H9 (cell line): ENCODE measurements at places on chromosomes 6 and 20. TPM values are rescaled to one million over a fixed set of nuclear protein-coding genes. Genes with fewer than 3 reads are reported as not detected.

GRCh38 chr6:35415065-35415891, 36.9 kb upstream of the FANCE start:
- DNase-seq, result peak; percentile 72

GRCh38 chr20:17969884-17970409, 1.1 kb downstream of the MGME1 start:
- no peak for DNase-seq

GRCh38 chr6:53986721-53987521, 124.3 kb upstream of the MLIP start:
- no peak for DNase-seq

DNA sequence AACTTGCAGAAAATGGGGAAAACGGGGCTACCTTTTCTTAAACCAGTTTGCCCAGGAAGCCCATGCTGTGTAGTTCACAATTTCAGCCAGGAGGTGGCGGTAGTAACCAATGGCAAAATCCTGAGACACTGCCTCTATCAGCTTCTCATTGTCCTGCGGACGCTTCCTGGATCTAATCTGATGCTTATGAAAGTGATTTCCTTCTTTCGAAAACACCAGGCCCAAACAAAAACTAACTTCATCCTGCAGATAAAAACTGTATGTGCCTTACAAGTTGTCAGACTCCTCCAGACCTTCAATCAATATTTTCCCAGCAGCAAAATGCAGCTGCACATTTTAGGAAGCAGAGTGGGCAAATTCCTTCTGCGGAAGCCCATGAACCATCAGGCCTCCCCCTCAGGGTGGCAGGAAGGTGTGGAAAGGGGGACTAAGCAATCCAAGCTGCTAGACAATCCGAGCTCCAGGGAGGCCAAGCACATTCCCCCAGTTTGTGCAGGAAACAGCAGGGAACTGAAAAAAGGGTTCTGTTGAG, 88.5 kb downstream of the LY86 start:
- DNase-seq, result peak; percentile 81

NKX2-4 gene
- total RNA-seq, result 0.13 and 0.15 TPM in 2 replicates

DNAH8 gene
- total RNA-seq, result not detected in 2 replicates

DNA sequence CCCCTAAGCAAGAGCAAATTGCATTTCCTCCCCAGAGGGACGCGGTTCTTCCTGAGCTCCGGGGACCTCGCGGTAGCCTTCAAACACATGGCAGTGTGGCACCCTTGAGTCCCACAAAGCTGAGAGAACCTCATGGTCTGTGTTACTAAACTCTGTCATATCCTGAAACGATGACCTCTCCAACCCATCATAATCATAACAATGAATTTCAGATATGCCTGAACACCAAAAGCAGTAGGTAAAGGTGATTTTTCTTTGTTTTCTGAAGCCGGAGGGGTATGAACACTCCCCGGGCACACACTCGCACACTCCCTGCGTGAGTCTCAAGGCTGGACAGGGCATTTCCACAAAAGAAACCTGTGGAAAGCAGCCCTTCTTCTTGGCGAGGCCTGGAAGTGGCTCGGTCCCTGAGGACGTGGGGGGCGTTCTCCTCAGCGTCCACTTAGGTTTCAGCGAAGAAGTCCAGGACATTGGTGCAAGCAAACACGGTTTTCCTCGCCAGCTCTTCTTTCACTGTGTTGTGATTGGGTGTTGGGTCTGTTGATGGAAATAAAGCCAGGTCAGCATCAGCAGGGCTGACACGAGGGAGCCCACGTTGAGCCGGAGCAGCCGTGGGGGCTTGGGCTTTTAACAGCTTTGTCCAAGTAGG, 183.4 kb downstream of the ERMARD start:
- no peak for DNase-seq

GPR63 gene
- 5.2 and 5.9 TPM in 2 replicates for total RNA-seq

MEP1A gene
- not detected in 2 replicates for total RNA-seq

DNA sequence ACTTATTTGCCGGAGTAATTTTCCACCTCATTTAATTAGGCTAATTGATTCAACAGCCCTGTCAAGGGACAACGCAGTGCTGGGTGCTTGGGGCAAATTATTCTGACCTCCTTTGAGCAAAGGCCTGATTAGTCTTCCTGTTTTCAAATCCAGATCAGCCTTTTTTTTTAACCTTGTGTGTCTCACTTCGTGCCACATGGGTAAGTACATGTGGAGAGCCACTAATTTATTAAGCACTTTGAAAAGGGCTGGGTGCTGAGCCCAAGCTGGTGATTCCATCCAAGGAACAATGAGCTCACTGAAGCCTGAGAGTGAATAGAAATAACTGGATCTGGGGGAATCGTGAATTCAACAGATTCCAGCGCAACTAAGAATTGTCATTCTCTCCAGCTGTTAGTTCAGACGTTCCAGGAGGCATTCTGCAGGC, 229.3 kb downstream of the CLIC5 start:
- no peak for DNase-seq

GPR6 gene
- total RNA-seq, result 0.20 TPM in 1 of 2 replicates, not detected in the other

DNA sequence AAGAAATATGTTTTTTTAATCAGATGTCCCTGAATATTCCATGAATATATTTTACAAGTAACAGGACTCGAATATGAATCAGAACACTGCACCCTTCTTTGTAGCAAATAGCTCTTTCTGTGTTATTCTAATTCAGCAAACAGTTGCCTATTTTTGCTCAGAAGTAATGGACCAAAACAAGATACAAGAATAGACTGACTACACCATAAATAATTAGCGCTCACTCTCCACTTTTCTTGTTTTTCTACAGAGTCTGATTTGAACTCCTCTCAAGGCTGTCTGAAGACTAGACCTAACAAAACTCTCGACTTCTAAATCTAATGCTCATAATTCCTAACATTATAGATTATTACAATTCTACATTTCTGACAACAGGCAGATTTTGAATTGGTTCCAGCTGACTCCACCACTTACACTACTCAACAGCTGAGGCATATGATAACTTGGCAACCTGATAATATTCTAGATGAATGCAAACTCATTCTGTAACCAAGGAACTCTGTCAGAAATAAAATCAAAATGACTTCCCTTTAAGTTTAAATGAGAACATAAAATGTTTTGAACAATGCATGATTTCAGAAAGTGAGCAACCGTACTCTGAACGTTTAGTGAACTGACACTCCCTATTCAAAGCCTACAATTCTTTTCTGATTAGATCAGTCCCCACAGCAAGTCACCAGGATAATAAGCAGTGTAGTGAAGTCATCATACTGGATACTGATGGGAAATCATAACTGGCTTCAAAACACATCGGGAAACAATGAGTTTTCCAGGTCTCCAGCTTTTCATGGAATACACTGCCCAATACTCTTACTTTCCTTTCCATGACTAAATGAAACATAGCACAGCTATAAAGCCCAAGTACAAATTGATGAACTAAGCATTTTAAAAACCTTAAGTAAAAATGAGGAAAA, 114.2 kb upstream of the BEND6 start:
- no peak for DNase-seq

GLP1R gene
- 0.85 and 1.0 TPM in 2 replicates for total RNA-seq

GRCh38 chr20:50744143-50744792, 12.9 kb downstream of the PARD6B start:
- DNase-seq, result peak; percentile 56

DNA sequence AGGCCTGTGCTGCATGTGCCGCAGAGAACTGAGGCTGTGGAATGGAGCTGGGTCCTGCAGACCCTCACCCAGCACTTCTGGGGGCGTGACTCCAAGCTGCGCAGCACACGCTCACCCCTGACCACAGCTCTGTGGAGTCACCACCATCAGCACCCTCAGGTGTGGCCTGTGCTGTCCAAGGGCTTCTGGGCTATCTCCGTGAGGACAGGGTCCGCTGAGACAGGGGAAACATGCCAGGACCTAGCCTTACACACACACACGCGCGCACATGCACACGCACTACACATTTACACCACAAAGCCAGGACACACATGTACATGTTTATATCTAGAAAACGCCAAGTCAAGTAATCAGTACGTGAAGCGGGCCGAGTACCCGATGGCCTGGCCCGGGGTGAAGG, 26.8 kb upstream of the TCFL5 start:
- no peak for DNase-seq

DNA sequence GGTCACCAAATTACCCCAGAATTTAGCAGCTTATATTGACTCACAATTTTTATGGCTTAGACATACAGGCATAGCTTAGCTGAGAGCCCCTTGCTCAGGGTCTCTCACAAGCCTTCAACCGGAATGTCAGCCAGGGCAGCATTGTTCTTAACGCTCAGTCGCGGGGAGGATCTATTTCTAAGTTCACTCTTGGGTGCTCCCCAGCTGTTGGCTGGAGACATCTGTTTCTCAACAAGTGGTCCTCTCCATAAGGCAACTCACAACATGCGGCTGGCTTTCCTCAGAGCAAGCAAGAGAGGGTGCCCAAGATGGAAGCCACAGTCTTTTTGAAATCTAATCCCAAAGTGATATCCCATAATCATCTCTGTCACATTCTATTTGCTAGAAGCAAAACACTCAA, 46.6 kb downstream of the SLX4IP start:
- DNase-seq, result no peak

GRCh38 chr6:22447249-22448196, 121.8 kb upstream of the HDGFL1 start:
- no peak for DNase-seq

DNA sequence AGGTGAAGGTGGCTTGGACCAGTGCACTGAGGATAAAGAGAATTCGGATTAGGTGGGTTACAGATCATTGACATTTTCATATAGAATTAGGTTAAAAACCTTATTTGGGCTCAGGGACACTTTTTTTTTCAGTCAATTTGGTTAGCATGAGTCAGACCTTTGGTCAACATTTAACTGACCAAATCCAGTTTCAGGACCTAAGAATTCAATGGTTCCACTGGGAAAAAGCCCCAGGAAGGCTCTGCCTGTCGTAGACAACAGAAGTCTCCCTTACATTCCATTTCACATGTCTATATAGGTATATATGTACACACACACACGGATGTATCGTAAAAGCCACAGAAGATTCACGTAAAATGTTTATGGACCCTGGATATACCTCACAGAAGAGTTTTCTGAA, 184.2 kb upstream of the RREB1 start:
- no peak for DNase-seq

TFAP2B gene
- total RNA-seq, result not detected in 2 replicates

- DNase-seq, result no peak
Observed at GRCh38 chr20:20211988-20212518, 155.9 kb upstream of the INSM1 start.

NEDD9 gene
- 5.5 and 5.8 TPM in 2 replicates for total RNA-seq

DNA sequence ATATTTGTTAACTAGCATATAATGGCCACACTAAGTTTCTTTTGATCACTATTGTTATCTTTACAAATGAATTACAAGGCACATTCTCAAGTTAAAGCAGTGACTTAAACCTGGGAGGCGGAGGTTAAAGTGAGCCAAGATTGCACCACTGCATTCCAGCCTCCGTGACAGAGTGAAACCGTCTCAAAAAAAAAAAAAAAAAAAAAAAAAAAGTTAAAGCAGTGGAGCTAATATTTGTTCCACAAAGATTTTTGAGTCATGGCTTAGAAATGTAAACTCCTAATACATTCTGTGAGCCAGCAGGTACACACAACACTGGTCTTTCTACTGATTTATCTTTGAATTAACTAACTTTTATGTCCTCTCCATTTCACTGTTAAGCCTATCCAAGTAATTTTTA, 221.7 kb upstream of the HTR1E start:
- DNase-seq, result no peak

- DNase-seq, result no peak
Observed at GRCh38 chr6:22045261-22045912, 251.4 kb downstream of the PRL start.

GRCh38 chr6:14626556-14626955, 509.0 kb downstream of the CD83 start:
- no peak for DNase-seq

- DNase-seq, result peak; percentile 35
Observed at GRCh38 chr6:112563368-112563767, 216.2 kb downstream of the RFPL4B start.

GRCh38 chr20:47464380-47465101, 37.1 kb upstream of the NCOA3 start:
- no peak for DNase-seq

PSORS1C1 gene
- 0.48 TPM in 2 replicates for total RNA-seq

DNA sequence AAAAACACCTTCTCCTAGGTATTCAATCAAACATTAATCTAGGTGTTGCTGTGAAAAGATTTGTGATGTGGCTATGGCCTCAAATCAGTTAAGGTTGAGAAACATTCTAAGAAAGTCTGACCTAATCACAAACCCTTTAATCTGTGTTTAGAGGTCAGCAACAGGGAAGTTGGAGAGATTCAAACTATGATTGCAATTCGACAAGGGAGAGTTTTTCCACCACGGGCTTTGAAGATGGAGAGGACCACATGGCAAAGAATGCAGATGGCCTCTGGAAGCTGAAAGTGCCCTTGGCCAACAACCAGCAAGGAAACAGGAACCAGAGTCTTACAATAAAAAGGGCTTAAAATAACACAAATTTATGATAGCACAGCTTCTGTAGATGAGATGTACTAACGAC, 29.6 kb upstream of the LGSN start:
- no peak for DNase-seq

DNA sequence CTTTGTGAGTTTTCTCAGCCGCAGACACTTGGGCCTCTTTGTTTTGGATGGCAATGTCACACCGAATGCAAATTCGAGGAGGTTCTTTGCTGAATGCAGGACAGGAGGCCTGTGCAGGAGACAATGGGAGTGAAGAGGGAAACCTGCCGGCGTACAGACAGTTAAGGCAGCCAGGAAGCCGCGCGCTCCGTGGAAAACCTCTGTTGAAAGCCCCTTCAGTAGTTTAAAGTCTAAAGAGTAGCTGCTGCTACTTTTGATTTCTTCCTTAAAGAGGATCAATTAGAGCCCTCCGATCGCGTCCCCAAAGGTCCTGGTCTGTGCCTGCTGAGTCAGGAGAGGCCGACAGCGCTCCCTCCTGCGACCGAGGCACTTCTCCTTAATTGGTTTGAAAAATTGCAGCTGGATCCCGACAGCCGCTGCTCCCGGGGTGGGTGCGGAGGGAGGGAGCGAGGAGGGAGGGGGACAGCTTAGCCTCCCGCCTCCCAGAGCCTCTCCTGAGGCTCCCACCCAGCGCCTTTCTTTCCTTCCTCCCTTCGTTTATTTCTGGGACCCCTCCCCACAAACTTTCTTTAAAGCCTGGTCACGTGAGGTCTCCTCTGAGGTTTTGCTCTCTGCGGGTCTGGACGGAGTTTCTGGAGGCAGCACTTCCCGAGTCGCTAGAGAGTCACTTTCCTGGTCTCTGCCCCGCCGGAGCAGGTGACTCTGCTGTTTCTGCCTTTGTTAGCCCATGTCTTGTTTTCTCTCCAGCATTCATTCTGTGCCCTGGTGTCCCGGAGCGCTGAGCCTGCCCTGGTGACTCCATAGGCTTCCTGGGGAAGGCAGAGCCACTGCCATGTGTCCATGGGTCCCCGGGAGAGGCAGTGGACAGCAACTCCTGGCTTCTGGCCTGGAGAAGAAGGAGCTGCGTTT, 22.3 kb upstream of the RPP40 start:
- peak; percentile 76 for DNase-seq

DNA sequence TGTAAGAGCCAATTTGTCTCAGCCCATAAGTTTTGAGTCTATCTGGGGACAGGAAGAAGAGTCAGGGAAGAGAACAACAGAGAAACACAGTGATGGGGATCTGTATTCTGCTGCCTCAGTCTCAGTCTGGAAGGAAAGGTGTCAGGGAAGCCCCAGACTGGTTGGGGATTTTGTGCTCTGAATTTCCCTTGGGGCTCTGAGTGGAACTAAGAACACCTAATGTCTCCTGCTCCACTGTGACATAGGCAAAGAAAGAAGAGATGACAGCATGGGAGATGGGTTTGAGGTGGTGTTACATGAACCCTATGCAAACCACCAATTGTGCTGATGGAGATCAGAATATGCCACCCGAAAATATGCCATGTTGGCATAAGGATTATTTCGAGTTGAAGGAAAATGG, 139.5 kb upstream of the MYLIP start:
- no peak for DNase-seq

- DNase-seq, result peak; percentile 84
Observed at GRCh38 chr6:72218125-72218524, 331.8 kb downstream of the RIMS1 start.
